ENCODE measurements at places on chromosomes 12 and 14. TPM values are rescaled to one million over a fixed set of nuclear protein-coding genes. Genes with fewer than 3 reads are reported as not detected.

DNA sequence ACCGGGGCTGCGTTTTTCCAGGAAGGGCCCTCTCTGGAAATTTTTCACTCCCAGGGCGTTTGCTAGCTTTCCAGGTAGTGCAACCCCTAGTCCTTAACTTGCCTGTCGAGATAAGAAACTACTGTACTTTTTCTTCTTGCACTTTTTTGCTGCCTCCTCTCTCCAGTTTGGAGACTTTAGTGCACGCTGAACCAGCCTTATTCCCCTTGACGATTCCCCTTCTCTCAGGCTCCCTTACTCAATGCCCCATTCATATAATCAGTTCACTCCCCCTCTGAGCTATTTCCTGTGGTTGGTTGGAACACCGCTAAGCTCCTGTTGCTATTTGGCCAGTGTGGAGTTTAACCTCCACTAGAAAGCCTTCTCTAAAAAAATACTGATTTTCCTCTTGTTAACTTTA lies 682 bp downstream of the CREBL2 start:
- no peaks in the 10 kb centered on the region for H3K4me1 ChIP-seq
- DNase-seq, result no peak
- no peaks in the 10 kb centered on the region for H3K27me3 ChIP-seq
- H3K36me3 ChIP-seq, result no peaks in the 10 kb centered on the region

- H3K36me3 ChIP-seq, result peaks cover 9% of the 10 kb centered on the region
- H3K27me3 ChIP-seq, result no peaks in the 10 kb centered on the region
- peaks cover 17% of the 10 kb centered on the region for H3K4me1 ChIP-seq
These were observed 79.8 kb downstream of the TMEM260 start for GRCh38 chr14:56659378-56659777.

DNA sequence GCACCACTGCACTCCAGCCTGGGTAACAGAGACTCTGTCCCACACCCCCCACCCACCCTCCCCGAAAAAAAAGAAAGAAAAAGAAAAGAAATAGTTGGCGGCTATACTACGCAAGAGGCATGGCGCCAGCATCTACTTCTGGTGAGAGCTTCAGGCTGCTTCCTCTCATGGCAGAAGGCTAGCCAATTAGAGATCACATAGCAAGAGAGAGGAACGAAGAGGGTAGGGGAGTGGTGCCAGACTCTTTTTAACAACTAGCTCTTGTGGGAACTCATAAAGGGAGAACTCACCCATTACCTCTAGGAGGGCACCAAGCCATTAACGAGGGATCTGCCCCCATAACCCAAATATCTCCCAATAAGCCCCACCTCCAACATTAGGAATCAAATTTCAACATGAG lies 6.2 kb downstream of the DENND5B start:
- H3K4me3 ChIP-seq, result no peak overlapping the region
- no peak overlapping the region for H3K27ac ChIP-seq
- H3K27me3 ChIP-seq, result no peaks in the 10 kb centered on the region

DNA sequence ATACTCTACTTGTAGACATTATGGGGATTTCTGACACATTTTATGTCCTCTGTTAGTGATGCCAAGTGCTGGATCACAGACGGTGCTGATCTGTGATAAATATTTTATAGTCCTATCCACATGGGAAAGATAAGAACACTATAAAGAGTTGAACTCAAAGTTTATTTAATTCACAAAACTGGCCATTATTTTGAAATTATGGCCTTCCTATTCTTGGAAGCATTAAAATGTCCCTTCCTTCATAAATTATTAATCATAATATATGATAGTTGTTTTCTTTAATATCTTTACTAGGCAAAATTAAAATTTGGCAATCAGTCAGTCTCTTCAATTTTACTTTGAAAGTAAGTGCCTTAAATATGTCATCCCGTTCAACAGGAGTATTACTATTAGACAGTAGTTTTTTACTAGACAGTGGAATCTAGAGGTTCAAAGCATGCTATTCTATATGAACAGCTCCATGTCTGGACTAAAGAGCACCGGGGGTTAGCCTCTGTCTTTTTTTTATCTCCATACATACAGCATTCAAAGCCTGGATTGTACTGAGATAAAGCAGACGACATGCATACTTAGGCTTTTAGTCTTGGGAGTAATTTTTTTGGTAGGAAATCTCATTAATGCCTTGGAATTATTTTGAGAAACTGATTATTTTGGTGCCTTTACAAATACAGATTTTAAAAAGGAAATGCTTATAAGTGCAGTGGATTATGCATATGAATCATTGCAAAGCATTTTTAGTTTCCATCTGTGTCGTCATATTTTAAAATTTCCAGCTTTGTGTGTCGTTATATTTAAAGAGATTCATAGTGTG lies 306.1 kb upstream of the RGS6 start:
- no peaks in the 10 kb centered on the region for H3K4me1 ChIP-seq
- H3K36me3 ChIP-seq, result peaks cover 23% of the 10 kb centered on the region
- H3K27ac ChIP-seq, result no peak overlapping the region

The PLBD1 gene
- total RNA-seq, result 17.7 TPM

The POTEG gene
- total RNA-seq, result not detected
